ENCODE measurements at places on chromosomes 7 and 10.

- no peak for DNase-seq
Observed at GRCh38 chr10:73359492-73359891, 828 bp upstream of the CFAP70 start.

DNA sequence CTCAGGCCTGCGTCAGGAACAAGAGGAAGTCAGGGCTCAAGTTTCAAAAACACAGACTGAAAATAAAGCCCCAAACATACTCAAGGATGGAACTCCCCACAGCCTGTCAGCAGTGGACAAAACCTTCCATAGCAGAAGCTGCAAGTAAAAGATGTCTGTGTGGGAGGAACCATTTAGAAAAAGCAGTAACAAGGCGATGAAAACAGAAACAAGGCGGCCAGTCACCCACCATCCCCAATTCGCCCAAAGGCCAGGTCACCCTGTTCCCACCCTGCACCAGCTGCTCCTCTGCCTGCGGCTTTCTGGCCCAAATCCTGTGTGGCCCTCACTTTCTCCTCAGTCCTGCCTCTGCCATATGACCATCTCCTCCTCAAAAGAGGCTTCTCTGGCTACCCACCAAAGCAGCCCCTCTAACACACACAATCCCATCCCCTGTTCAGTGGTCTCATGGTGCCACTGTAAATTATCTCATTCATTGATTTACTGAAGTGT is 27.8 kb downstream of the KCNMA1 start:
- DNase-seq, result no peak

DNA sequence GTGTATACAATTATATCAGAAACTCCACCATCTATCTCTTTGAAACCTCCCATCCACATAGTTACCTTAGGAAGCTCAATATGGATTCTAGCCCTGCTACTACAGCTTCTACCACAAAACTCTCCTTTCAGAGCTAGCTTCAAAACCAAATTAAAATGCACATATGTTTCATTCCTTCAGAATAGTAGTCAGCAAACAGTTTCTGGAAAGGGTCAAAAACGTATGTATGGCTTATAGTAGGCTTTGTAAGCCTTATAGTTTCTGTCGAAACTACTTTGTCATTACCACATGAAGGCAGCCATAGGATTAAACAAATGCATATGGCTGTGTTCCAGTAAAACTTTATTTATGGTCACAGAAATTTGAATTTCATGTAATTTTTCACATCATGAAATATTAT is 155.6 kb upstream of the LAMB4 start:
- no peak for DNase-seq

DNA sequence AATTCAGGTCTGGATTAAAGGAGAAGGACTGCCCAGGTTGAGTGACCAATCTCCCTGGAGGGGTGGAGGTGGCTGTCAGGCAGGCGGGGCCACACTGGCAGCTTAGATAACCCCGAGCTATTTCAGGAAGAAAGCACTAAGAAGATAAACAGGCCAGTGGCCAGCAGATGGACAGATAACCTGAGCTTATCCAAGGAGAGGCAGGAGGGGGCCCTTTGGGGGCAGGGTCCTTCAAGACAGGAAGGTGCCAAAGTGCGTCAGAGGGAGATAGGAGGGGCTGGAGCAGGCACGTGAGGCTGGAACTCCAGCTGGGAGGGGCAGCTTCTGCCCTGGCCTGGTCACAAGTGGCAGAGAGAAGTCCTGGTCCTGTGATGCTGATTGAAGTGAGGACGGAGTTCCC is 29.8 kb upstream of the PODXL start:
- DNase-seq, result no peak

DNA sequence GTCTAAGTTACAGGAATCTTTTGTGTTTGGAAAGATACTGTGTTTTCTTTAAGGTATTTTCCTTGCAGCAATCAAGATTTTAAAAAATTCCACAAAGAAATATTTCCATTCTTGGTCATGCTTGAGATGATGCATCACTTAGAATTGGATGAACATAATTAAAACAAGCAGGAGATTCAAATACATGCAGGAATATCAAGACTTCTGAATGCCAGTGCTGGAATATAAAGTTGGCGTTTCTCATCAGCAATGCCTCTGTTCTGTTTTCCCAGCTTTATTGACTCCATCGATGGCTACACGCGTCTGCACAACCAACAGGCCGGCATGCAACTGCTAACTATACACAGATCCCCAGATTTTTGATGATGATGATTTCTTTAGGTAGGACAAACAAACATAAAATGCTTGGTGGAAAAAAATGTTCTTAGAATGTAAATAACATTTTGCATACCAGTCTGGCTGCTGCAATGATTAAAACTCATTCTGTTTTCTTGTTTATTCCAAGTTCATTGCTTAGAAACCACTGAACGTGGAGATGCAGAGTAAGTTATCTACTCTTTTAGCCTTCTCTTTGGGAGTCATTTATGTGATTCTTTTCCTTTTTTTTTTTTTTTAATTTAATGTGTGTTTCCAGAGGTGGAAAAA is 91.3 kb upstream of the FAM171A1 start:
- DNase-seq, result no peak
